Activated naive CD8-positive, alpha-beta T cell treated with anti-CD3 and anti-CD28 coated beads for 36 hours (primary cell): ENCODE measurements at places on chromosomes 7 and 10.

DNA sequence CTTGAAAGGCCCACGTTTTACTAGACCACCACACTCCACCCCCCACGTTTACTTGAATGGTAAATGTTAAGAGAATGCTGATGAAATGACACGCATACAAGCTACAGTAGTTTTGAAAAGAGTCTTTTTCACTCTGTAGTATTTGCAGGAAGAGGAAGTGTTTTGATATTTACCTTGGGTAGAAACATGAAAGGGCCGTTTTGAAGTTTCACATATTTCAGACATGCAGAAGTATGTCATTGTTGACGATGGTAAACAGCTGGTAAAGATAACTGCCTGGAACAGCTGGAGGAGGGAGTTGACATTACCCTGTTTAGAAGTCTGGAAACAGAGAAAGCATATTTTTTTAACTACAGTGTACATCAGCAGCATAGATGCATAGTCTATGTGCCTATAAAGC is 160.7 kb downstream of the NXPH1 start:
- no peak for DNase-seq

- no peak for DNase-seq
Measured at GRCh38 chr7:156752367-156753228, 112.0 kb downstream of the RNF32 start.

DNA sequence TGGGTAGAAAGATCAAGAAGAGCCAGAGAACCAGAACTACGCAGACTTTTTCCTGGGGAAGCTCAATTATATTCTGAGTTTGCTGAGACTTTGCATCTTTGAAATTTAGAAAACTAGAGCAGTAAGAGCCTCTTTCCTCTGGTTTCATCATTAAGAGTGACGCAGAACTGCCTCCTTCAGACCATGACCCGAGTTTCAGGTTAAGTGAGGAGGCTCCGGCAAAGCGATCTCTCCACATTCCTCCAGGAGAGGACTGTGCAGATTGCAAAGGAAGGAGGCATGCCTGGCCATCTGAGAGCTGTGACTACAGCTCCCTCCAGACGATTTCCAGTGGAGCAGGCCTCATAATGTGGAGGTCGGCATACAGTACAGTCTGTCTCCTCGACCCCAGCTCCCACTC is 115.8 kb upstream of the LANCL2 start:
- no peak for DNase-seq

GRCh38 chr7:81005254-81005653 is 86.4 kb upstream of the SEMA3C start:
- no peak for DNase-seq

DNA sequence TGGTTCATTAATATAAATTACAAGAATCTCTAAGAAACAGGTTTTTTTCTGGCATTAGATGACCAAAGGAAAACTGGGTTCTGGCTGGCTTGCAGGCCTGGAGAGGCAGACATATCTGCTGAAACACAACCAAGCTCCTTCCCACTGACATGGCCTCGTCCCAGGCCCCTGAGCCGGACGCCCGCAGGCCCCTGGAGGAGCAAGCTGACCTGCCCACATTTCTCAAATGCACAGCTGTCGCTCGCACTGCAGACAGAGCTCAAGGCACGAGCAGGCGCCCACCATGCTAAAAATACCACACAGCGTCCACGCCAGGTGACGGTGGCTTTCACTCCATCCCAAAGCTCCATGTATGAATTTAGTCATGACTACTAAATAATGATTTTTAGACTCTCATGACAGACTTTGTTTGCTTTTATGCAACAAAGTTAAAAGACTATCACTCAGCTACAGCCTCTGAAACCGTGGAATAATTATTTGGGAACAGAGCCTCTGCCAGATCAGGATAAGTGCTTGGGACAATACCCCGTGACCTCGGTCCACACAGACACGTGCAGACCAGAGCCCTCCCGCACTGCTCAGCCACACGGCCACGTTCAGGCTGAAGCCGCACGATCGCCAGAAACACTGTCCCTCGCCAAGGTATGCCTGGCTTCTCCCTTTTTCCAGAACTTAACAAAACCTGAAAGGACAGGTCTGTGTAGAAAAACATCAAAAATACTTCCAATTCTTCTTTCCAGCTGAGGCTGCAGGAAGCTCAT is 71.1 kb downstream of the DIP2C start:
- no peak for DNase-seq

GRCh38 chr10:3480990-3481315 is 304.1 kb downstream of the KLF6 start:
- no peak for DNase-seq
